ENCODE measurements at places on chromosomes 4 and X.
A peak's percentile ranks its signal among the peaks of the same experiment; 100 is the strongest.

GRCh38 chr4:30754021-30754420, 33.9 kb downstream of the PCDH7 start:
- DNase-seq = no peak

DNA sequence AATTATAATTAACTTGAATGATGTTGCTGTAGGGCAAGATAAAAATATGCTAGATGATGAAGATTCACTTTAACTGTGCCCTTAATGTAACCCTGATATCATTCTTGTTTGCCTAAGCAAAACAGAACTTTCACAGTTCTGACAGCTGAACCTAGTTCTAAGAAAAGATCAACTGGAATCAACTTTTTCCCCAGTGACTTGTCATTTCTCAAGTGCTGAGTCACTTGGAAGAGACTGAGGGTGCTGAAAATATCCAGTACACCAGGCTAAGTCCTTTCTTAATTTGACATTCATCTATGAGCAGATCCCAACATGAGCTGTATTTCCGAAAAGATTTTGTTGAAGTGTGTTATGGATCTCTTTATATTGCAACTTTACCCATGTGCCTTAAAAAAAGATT, 140.4 kb downstream of the MID1IP1 start:
- DNase-seq = no peak

DNA sequence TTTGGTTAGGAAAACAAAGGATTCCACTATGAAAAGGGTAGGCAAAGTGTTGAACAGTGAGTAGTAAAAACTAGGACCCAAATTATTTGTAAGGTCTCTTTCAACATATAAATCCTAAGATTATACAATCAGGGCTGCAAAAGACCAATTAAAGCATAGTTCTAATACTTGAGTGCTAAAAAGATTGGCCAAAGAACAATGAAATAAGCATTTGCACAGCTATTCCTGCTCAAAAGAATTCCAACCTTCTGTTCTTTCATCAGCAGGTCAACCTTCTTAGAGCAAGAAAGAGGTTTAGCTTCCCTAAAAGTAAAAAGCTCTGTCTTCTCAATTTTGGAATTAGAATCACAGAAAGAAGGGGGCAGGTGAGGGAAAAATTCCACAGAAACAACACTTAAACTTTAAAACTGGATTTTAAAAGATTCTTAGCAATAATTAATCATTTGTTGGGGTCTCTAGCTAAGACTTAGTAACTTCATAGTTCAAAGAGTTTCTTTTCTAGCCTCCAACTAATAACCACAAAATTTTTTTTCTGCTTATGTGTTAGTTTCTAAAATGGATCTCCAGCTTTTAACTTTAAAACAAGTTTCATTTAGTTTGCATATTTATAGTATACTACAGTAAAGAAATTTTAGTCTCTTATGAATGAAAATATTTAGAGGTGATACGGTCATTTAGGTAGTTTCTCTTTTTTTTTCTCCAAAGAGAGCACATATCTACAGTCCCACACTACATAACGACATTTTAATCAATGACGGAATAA, 16.3 kb downstream of the TSPAN5 start:
- DNase-seq = no peak

DNA sequence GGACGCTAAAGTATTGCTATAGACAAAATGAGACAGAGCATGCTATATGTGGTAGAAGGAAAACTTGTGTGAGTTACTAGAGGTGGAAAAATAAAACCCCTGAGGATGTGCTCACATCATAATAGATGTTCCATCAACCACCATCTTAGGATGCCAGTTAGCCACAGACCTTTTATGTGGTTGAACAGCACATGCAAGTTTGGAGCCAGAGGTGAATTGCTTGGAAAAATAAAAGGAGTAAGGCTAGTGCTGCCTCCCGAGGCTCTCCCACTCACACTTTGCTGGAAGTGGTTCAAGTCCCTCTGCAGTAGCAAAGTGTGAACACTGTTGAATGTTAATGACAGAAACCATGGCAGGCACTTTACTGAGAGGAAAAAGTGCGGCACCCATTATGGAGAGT, 39.4 kb upstream of the PPARGC1A start:
- DNase-seq = no peak

DNA sequence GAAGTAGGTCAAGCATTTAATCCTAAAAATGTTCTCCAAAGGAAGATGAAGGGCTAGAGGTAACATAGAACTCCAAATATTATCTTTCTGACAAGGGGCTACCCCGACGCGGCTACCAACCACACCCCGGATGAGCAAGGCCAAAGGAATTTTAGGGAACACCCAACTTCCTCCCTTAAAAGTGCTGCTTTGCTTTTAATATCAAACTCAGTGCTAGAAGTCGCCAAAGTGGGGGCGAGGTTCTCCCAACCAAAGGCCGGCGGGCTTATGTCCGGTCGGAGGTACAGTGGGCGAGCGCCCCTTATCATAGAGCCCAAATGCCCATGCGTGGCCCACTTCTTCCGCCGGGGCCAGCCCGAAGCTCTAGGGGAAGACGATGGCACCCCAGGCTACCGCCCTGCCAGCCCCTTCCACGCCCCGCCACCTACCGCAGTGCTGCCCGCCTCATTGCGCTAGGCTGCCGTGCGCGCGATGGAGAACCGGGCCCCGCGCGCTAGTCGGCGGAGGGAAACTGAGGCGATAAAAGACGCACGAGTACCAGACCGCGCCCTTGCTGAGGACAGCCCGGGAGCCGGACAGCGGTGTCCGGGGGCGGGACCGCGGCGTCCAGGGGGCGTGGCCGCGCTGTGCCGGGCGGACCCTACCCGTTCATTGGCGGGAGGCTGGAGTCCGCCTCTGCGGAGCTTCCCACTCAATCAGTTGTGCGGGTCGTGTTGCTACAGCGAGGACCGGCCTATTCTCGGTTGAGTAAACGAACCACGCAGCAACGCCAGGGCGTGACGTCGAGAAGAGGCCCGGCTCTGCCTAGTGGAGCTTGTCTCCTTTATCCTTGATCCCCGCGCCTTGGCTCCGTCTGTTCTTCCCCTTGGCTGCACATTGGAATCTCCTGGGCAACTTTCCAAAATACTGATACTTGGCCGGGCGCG, at the start of gene ACOT9:
TSS of gene ACOT9 (minus strand) at position 580 of the 926 bp plus-strand sequence. CDS start at position 448, 132 bp downstream.
- peak; percentile 61 for DNase-seq

GRCh38 chrX:53481816-53482465, 47.8 kb upstream of the HSD17B10 start:
- peak; percentile 82 for DNase-seq

- DNase-seq = no peak
These were observed 692.6 kb downstream of the FAM133A start for GRCh38 chrX:94366616-94367015.

DNA sequence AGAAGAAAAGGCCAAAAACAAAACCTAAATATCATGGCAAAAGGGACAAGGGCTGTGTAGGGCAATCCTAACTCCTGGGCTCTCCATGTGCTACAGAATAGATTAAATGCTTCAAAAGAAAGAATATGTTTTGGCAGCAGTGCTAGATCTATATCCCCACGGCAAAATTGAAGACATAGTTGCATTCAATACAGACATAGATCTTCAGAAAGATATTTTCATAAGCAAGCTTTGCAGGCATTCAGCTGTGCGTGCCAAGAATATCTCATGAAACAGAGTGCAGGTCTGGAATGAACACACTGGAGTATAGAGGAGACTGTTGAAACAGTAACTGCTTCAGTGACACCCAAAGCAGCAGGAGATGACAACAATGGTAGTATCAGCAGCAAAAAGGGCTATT, 1476.9 kb downstream of the ARAP2 start:
- DNase-seq = no peak

GRCh38 chr4:140706665-140707064, 49.5 kb downstream of the TBC1D9 start:
- no peak for DNase-seq

- DNase-seq = no peak
These were observed 260.1 kb upstream of the ETNPPL start for GRCh38 chr4:109022961-109023360.

- DNase-seq = no peak
These were observed 466.3 kb upstream of the HS3ST1 start for GRCh38 chr4:11894977-11895376.

DNA sequence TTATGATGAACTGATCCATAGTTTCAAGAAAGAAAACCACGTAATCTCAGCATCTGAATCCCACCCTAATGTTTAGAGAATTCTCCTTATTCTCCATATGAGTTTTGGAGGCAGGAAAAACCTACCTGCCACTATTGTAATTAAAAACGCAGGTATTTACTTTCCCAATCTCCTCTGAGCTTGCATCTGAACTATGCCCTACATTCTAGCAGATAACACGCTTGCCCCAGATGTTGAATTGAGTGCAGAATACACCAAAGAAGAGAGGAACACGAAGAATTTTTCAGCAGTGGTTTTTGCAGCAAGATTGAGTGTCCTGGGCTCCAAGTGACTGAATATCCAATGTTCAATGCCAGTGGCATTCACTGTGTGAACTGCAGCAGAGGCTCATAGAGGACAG, 182.4 kb downstream of the COX18 start:
- no peak for DNase-seq

DNA sequence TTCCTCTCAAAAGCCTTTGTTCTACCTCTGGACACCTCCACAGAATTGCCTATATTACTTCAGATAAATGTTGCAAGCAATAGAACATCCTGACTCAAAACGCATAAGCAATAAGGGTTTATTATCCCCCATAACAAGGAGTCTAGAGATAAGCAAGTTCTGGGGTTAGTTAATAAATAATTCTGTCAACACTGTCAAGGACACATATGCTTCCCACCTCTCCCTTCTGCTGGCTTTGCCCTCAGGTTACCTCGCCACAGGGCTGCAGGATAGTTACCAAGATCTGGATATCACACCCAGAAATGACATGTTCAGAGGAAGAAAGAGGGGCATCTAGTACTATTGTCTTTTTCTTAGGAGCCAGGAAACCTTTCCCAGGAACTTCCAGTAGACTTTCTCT, 14.0 kb upstream of the DUSP21 start:
- no peak for DNase-seq

DNA sequence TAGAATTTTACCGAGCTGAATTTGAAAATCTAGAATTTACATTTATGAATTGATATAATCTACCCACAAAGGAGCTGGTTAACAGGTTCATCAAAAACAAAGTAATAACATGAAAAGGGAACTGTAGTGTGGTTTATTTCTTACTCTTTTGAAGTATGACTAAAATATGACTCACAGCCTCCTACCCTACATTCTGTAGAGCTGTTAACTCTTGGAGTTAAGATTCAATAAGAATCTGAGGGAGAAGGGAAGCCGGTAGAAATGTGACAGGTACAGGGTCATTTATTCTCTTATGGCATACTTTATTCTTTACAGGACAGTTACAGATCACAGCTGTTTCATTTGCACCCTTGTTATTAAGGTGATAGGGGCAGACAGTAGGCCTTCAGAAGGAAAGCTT, 132.2 kb upstream of the FAM47B start:
- no peak for DNase-seq

GRCh38 chrX:38882894-38883626, 81.8 kb downstream of the MID1IP1 start:
- no peak for DNase-seq

DNA sequence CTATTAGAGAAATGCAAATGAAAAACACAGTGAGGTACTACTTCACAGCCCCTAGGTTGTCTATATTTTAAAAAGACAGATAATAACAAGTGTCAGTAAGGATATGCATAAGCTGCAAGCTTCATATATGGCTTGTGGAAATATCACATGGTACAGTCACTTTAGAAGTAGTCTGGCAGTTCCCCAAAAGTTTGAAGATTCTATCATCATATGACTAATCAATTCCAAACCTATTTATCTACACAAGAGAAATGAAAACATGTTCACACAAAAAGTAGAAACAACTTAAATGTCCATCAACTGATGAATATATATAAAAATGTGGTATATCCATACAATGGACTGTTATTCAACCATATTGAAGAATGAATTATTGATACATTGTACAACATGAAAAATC, 185.8 kb upstream of the STK26 start:
- no peak for DNase-seq

- DNase-seq = no peak
These were observed 31.8 kb upstream of the KCNE5 start for GRCh38 chrX:109656774-109657173.

DNA sequence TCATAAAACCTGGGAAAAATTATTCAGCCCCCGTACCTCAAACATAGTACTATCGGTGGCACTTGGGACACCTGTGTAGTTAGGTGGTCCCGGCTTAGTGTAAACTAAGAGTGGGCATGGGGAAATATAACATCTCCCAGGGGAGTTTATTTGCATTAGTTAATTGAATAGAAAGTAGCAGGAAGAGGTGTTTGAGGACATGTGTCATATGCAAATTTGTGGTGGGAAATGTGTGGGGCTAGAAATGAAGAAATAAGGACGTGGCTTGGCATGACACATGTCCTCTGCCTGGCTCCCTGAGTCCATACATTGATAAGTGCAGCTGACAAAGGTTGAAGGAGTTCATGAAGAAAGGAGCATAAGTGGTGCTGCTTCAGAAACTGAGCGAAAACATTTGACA, 483.6 kb downstream of the SH2D1A start:
- no peak for DNase-seq

DNA sequence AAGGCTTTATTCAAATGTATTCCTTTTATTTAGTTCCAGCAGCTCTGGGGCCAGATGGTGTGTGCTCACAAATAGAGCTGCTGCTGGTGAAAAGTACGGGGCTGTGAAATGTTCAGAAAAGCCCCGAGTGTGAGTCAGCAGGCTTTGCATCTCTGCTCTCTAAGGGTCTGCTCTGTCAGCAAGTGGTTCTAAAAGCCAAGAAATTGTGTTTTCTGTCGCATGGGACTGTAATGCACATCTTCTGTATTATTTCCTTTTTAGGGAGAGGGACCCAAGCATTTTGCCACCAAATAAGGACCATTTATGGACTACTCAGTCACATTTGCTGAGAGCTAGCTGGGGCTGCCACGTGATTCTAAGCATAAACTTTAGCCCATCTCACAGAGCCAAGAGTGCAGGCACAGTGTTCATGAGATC, 82.9 kb upstream of the NHS start:
- DNase-seq = no peak

- no peak for DNase-seq
These were observed 5.6 kb downstream of the CETN2 start for GRCh38 chrX:152824841-152825374.

DNA sequence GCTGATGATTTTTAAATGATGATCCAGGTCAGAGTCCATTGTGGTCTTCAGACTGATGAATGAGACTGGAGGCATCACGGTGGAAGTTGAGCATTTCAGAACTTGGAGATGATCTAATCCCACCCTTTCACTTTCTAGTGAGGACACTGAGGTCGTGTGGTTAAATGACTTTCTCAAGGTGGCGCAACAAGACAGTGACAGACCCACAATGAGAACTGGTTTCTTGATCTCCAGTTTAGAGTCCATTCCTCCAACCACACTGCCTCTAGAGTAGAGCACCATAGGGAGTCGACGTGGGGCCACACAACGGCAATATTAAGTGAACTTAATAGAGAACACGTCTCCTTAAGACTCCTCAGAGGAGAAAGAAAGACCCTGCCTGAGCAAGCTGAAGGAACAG, 381.0 kb downstream of the UNC5C start:
- no peak for DNase-seq

GRCh38 chrX:87475793-87476192, 41.8 kb upstream of the KLHL4 start:
- no peak for DNase-seq

DNA sequence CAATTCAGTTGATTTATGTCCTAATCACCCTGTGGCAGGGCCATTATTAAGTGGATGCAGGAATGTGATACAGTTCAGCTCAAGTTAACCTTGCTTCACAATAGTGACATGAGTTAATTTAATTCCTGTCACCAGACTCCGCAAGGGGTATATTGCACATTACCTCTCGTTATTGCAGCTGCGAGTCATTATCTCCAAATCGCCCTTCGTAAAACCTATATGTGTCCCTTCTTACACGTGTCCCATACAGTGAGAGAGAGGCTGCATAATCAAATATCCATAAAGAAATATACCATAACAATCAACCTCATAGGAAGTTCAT, 369.9 kb upstream of the ANXA10 start:
- no peak for DNase-seq

- DNase-seq = no peak
These were observed 624.1 kb upstream of the GNPDA2 start for GRCh38 chr4:45350438-45350837.
